ENCODE measurements at places on chromosomes 16 and 17. TPM values are rescaled to one million over a fixed set of nuclear protein-coding genes. Genes with fewer than 3 reads are reported as not detected.

The LIG3 gene
- total RNA-seq = 23.1 TPM

The NAA60 gene
- total RNA-seq = 19.9 TPM

The LGALS9B gene
- total RNA-seq = not detected

The CMTM3 gene
- 23.3 TPM for total RNA-seq

The CENPV gene
- 14.1 TPM for total RNA-seq

The PHF23 gene
- total RNA-seq = 41.4 TPM

The KCNJ18 gene
- not detected for total RNA-seq

The TNP2 gene
- total RNA-seq = not detected

The CD300H gene
- total RNA-seq = not detected

The CACNG5 gene
- not detected for total RNA-seq

The ODAD4 gene
- total RNA-seq = 0.34 TPM

The TBC1D3C gene
- 0.56 TPM for total RNA-seq

The CACNB1 gene
- total RNA-seq = 2.8 TPM

The SPATA32 gene
- 0.05 TPM for total RNA-seq

The RAB26 gene
- total RNA-seq = 0.84 TPM

The DCTN5 gene
- total RNA-seq = 93.4 TPM

The FBXO39 gene
- total RNA-seq = 3.7 TPM

The AIPL1 gene
- not detected for total RNA-seq

The ARHGAP23 gene
- total RNA-seq = 104 TPM

The CTRB2 gene
- not detected for total RNA-seq

The IGFALS gene
- not detected for total RNA-seq

The NPIPA1 gene
- 33.8 TPM for total RNA-seq

The KRT20 gene
- total RNA-seq = not detected

The CX3CL1 gene
- total RNA-seq = 3.3 TPM

The MYLK3 gene
- total RNA-seq = 0.34 TPM

The CD19 gene
- not detected for total RNA-seq
